ENCODE measurements at places on chromosomes 4 and X. TPM values are rescaled to one million over a fixed set of nuclear protein-coding genes. Genes with fewer than 3 reads are reported as not detected.

RNF4 gene
- 29.2 TPM for total RNA-seq

GIMD1 gene
- not detected for total RNA-seq

CXCL3 gene
- total RNA-seq: not detected

MAGEB10 gene
- not detected for total RNA-seq

OPRPN gene
- not detected for total RNA-seq

PDCL2 gene
- not detected for total RNA-seq

ACSL4 gene
- 27.7 TPM for total RNA-seq

JCHAIN gene
- total RNA-seq: 2.1 TPM

HUWE1 gene
- 108 TPM for total RNA-seq

CABS1 gene
- total RNA-seq: not detected

MRFAP1 gene
- 83.0 TPM for total RNA-seq

SMIM20 gene
- total RNA-seq: 27.1 TPM

SEPSECS gene
- total RNA-seq: 8.9 TPM

TLR2 gene
- 4.7 TPM for total RNA-seq
